T47D (cell line): ENCODE measurements at places on chromosomes 12 and 14.

DNA sequence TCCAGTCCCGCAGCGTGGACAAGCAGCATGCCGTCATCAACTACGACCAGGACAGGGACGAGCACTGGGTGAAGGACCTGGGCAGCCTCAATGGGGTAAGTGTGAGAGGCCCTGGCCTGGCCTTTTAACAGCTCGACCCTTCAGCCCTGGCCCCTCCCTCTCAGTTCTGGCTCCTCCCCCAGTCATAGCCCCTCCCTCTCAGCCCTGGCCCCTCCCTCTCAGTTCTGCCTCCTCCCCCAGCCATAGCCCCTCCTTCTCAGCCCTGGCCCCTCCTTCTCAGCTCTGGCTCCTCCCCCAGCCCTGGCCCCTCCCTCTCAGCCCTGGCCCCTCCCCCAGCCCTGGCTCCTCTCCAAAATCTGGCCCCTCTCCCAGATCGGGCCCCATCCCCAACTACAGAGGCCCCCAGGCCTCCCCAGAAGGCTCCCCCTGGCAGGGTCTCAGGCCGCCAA, 11.2 kb downstream of the CEP170B start:
- DNase-seq: peak; percentile 54

- DNase-seq: no peak
Measured at GRCh38 chr12:131105736-131106348, 152.1 kb downstream of the ADGRD1 start.

DNA sequence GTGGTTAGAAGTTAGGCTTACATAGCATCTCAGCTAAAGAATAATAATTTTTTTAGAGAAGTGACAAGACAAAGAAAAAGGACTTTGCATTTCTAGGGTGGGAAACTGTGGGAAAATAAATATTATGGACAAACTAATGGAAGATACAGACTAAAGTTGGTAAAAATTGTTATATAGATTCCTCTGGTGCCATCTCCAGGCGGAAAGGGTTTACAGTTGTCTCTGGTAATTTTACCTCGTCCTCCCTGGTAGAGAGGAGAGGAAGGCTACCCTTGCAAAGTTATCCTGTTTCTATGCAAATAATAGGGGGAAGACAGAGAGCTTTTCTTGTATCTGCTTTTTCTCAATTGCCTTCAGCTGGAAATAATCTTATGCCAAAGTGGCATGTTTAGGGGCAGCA, 5.2 kb downstream of the OR11G2 start:
- DNase-seq: no peak

DNA sequence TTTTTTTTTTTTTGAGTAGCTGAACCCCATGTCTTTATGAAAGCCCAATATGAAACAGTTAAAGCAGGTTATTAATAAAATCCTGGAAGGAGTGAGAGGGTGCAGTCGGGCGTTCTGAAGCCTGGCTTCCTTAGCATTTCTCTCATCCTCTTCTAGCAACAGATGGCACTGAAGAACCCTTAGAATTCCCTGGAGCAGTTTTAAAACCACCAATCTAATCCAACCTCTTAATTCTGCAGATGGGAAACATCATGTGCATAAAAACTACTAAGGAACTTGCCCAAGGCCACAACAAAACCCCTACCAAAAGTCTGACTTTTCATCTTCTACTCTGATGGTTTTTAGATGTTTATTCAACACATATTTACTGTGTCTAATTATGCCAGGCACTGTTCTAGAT, 25.2 kb downstream of the PRDM4 start:
- DNase-seq: no peak

DNA sequence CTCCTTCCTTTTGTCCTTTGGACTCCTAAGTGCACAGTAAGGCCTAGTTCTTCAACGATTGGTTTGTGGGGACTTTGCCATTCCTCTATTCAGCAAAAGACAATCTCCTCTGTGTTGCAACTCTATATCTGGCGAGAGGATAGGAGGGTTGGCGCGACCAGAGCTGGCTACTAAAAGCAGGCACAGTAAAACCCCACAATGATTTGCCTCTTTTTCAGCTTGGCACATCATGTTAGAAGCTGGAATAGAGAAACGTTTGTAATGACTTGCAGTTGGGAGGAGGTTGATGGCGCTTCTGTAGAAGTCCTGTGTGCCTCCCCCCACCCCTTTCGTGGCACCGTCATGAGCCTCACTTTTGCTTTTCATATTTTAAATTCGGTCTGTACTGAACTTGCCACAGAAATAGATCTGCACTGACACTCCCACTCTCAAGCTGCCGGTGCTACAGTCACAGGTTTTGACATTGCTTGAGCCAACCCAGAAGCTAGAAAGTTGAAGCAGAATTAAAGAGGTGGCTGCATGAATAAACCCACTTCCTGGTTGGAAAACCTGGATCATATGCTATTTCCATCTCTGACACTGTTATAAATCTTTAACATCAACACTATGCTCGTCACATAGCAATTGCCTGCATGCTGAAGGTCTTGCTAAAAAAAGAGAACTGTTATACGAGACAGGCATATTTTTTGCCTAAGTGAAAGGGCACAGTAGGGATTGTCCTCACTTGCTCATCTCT, 315.3 kb upstream of the PRICKLE1 start:
- DNase-seq: no peak

- no peak for DNase-seq
Measured at GRCh38 chr14:52789118-52789517, 2.3 kb downstream of the GNPNAT1 start.

DNA sequence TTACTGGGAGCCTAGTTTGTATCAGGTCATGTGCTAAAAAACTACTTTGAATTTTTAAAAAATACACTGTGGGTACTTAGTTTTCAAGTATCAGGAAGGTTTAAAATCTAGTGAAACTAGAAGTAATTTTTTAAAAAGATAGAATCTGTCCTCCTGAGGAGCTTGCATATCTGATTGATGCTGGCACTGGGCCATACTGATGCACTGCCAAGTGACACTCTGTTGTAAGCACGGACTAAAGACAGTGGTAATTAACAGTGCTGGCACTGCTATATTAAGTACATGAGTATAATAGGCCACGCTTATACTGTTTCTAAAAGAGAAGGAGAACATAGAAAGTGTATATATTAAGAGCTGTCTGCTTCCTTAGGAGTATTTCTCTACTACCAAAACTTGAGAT, 10.0 kb upstream of the TBC1D30 start:
- DNase-seq: no peak

GRCh38 chr12:99039367-99040120, 394.5 kb downstream of the APAF1 start:
- DNase-seq: no peak

DNA sequence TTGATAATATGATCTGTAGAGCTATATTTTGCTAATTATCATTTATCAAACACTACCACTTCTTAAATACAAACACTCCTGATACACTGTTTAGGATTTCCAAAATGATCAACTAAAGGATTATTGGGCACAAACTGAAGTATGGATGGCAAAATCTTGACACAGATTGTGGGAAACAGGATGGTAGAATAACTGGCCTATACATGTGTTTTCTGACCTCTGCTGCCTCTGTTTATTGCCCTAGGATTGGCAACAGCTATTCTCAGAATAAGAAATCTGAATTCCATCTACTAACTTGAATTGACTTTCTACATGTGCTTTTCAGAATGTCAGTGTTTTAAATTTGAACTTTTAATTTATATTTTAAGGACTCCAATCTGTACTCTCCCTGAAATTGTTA, 209.1 kb downstream of the MED13L start:
- DNase-seq: no peak
